ENCODE measurements at places on chromosomes 5 and 9.

GRCh38 chr9:128898382-128898781, 16.4 kb downstream of the LRRC8A start:
- no peak for DNase-seq

DNA sequence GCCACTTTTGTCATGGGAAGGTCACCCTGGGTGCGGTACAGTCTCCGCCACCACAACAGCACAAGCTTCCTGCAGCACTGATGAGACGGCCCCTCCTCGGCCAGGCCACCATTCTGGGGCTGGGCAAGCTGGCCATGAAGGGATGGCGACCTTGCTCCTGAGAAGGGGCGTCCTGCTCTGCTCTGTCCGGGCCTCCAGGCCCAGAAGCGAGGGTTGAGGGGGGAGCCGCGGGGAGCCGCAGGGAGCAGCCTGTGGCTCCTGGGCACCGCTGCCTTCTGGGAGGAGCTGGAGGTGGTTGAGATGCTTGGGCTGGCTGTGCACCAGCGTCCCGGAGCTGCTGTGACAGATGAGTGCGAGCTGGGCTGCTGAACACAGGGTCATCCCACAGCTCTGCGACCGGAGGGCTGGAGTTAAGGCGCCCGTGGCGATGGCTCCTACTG, 84.3 kb upstream of the RAPGEF1 start:
- no peak for DNase-seq

- no peak for DNase-seq
Observed at GRCh38 chr5:73318308-73318719, 130.3 kb downstream of the FOXD1 start.

DNA sequence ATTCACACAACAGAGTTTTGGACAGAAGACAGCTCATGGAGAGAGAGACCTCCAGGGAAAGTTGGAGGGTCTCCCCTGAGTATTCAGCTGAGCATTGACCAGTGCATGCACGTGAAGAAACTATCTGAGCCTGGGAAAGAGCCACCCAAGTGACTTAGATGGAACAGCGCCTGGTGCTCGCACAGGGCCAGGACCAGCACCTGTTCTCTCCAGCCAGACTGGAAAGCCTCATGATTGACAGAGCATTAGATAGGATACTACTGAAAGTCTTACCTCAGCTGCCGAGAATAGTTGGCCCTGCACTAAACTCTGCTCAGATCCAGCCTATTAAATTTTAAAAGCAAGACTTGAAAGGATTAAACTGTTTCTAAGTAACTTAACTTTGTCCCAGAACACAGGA, 28.3 kb upstream of the NEURL1B start:
- no peak for DNase-seq

DNA sequence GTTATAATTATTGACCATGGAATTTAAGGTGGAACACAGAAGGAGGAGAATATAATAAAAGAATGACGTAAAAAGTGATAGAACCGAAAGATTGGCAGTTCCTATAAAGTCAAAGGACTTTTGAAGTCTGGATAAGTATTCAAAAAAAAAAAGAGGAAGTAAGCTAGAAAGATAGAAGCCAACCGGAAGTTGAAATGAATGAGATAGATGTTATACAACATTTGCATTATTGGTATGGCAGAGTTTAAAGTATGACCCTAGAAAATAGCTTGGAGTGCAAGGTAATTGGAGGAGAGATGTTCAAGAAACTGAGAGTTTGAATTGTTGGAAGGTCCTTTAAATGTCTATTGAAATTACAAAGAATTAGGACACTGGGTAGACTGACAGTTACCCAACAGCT, 293.6 kb downstream of the FER start:
- no peak for DNase-seq

DNA sequence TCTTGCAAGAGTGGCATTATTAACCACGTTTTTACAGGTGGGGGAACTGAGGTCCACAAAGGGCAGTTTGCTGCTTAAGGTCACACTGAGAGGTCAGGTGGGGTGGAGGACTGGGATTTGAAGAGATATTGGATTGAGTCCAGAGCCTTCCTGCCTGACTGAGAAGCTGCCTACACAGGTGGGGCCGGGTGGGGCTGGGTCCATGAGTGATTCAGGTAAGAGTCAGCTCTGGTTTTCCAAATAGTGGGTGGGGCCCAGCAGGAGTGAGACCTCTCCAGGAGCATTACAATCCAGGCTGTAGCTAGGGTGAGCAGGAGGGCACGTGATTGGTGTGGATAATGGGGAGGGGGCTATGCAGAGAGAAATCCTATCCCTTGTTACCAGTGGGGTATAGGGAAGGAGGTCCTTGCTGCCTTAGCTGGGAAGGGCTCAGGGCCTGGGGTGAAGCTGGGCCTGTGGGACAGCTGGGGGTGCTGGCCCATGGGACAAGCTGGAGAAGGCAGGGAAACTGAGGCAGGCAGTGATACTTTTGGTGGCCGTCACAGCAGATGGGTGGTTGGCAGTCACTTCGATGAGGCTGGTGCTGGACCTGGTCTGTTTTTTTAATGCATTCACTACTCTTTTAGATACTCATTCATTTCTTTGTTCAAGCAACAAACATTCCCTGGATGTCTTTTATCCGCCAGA, 2.9 kb upstream of the PTGS1 start:
- no peak for DNase-seq

DNA sequence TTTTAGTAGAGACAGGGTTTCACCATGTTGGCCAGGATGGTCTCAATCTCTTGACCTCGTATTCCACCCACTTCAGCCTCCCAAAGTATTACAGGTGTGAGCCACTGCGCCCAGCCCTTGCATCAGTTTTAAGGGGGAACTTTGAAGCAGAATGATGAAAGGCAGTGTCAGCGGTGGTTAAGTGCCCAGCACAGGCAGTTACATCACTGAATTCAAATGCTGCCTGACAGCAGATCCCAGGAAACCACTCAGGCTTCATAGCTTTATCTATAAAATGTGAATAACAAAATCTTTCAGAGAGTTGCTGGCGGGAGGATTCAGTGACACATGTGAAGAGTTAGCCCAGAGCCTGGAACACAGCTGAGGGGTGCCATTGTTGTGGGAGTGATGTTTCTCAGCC, 26.5 kb downstream of the FGF1 start:
- DNase-seq: no peak

- DNase-seq: no peak
Observed at GRCh38 chr5:172528440-172528839, 74.1 kb upstream of the SH3PXD2B start.

DNA sequence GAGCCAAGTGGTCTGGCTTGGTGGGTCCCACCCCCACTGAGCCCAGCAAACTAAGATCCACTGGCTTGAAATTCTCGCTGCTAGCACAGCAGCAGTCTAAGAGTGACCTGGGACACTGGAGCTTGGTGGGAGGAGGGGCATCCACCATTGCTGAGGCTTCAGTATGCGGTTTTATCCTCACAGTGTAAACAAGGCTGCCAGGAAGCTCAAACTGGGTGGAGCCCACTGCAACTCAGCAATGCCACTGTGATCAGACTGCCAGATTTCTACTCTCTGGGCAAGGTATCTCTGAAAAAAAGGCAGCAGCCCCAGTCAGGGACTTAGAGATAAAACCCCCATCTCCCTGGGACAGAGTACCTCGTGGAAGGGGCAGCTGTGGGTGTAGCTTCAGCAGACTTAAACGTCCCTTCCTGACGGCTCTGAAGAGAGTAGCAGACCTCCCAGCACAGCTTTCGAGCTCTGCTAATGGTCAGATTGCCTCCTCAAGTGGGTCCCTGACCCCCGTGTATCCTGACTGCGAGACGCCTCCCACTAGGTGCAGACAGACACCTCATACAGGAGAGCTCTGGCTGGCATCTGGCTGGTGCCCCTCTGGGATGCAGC, 18.2 kb upstream of the STK32A start:
- no peak for DNase-seq

GRCh38 chr5:124726631-124727362, 19.6 kb downstream of the ZNF608 start:
- no peak for DNase-seq

GRCh38 chr5:173922527-173922926, 34.4 kb downstream of the CPEB4 start:
- no peak for DNase-seq

DNA sequence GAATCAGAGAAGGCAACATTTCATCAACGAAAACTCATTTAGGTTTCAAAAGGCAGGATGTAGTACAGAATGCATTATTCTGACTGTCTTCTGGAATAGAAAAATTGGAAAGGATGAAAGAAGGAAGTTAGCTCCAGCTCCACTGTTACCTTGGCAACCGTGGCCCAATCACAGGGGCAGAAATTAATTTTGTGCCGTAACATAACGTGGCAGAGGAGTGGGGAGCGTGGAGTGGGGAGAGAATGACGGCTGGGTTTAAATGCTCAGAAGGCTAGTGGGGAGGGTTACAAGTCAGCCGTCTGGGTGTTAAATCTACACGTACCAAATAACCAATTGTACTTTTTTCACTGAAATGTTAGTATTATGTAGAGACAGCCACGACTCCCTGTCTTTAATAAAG, 32.3 kb upstream of the EQTN start:
- no peak for DNase-seq

DNA sequence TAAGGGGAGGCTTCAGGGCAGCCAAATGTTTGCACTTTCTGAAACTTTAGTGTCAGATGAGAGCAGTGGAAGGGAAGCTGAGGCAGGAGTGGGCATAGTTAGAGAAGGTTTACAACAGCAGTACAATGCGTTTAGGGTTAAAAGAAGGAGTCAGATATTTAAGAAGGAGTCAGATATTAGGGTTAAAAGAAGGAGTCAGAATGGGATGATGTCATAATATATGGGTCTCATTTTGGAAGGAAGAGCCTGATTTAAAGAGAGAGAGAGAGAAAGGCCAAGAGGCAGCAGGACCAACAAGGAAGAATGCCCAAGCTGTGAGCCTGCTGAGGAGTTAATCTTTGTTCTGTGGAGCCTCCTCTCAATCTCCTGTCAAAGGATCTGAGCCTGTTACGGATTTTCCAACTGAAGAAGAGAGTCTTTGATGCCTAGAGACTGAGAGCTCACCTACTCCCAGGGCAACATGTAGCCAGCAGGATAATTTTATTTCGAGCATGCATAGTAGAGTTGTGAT, 9.5 kb downstream of the ISL1 start:
- no peak for DNase-seq

- no peak for DNase-seq
Observed at GRCh38 chr5:106876298-106876622, 794.5 kb downstream of the EFNA5 start.

DNA sequence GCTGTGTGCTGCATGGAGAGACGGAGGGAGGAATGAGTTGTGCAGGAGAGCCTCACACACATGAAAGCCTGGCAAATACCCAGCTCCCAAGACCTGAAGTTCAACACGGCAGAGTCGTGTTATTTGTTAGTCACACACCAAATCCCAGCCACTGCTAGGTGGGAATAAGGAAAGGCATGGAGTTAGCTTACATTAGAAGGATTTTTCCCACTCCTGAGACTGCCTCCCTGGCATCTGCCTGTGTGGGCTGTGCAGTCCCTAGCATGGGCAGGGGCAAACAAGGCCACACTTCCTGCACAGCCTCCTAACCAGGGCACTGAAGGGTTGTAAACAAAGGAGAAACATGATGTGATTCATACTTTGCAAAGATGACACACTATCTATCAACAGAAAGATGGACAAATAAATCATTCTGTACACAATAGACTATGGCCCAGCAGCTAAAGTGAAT, 306.8 kb downstream of the SPOCK1 start:
- no peak for DNase-seq

DNA sequence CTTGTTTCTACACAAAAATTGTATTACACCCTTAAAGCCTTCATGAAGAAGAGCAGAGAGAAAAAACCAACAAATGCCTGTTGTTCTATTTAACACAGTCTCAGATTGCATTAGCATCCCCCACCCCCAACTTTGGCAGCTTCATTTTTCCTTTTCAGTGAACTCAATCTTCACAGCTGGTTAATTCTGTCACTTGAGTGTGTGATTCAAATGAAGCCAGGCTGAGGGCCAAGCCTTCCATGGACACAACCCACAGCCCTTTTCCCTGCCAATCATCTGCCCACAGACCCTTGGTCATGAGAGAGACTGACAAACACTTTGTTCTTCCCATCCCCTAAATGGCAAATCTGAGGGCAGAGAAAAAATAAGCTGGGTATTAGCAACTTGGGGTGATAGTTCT, 217.5 kb upstream of the NMUR2 start:
- DNase-seq: no peak

DNA sequence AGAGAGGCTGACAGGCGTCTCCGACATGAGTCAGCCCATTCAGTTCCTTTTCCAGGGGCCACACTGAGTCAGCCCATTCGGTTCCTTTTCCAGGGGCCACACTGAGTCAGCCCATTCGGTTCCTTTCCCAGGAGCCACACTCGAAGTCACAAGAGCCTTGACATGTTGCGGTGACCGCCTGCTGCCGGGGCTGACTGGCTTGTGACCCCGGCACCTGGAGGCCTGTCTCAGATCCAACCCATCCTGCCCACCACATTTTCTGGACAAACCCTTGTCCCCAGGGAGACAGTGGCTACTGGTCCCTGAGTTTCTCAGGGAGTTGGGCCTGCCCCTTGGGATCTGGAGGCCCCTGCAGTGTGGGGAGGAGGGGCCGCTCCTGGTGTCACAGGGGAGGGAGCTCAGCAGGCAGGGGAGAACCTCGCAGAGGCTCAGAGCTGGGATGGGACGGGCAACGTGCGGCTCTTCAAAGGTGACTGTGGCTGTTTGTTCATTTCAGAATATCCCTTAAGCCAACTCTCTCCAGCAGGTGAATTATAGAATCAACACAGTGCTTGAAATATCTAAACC, 40.5 kb upstream of the LPCAT1 start:
- no peak for DNase-seq

DNA sequence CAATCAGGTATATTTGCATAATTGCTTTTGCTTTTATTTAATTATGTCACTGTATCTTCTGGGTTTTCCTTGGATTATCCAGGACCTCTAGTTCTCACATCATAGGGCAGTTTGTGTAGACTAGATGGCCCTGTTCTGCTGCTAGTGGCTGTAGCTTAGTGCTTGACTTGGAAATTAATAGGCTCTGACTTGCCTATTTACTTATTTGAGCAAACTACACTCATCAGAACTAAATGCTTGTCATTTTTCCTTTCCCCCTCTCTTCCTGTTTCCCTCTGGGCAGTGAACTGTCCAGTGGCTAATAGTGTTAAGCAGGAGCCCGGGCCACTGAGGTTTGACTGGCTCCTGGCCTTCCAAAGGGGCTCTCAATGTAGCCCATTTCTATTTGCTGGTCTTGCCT, 135.7 kb downstream of the MAN2A1 start:
- DNase-seq: no peak

DNA sequence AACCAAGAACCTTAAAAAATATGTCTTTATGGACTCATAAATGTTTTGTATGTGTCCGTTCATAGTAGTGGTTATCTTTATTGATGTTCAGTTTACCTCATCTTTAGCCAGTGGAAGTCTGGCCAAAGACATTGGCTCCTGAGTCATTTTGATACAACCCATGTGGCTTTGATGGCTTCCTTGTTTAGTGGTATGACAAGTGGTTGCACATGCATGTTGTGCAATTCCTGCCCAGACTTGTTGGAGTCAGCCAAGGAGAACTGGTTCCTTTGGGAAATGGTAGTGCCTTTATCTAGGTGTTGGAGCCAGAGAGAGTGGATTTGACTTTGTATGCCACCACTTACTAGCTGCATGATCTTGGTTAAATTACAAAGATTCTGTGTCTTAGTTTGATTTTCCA, 94.3 kb downstream of the RPS23 start:
- no peak for DNase-seq

All from right lung (tissue), 10 donors.